ENCODE measurements at places on chromosomes 13 and 19.
A peak's percentile ranks its signal among the peaks of the same experiment; 100 is the strongest.

- no peak for DNase-seq
Observed at GRCh38 chr13:44021422-44021821, 141.7 kb downstream of the LACC1 start.

DNA sequence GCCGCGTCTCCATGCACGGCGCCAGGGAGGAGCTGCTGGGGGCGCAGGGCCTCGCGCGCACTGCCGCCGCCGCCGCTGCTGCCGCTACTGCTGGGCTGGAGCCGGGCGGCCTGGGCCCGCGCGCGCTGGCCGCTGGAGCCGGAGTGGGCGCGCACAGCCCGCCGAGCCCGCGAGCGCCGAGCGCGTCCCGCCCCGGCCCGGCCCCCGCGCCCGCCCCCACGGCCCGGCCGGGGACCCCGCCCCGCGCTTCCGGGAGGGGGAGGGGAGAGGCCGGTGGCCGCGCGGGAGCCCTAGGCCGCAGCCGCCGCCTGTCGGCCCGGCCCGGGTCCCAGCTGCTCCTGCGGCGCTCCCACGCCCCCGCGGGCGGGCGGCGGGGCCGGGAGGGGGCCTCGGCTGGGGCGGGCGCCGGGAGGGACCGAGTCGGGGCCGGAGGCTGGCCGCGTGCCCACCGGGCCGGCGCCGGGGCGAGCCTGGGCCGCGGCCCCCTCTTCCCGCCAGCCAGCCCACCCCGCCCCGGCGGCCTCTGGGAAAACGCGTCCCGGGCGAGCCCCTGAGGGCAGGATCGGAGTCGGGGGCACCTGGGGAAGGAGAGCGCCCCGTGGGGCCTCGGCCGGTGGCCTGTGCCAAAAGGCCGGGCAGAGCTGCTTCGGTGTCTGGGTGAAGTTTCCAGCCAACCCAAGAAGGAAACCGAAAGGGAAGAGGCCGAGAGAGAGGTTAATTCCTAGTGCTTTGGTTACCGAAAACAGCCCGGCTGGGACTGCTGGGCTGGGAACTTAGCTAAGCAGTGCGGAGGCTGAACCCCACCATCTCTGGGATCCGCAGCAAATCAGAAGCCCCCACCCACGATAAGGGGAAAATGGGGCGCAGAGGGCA lies at the start of gene STK24:
TSS of gene STK24 (minus strand) at position 145 of the 873 bp plus-strand sequence. CDS start 321 bp downstream, outside the sequence.
- peak; percentile 84 for DNase-seq

- no peak for DNase-seq
Observed at GRCh38 chr13:113859311-113860050, 4.4 kb downstream of the GAS6 start.

GRCh38 chr13:38013676-38014075 lies 144.1 kb upstream of the TRPC4 start:
- DNase-seq: no peak

GRCh38 chr19:801030-801860 lies 4.0 kb downstream of the PTBP1 start:
- DNase-seq: peak; percentile 49

GRCh38 chr13:113897161-113897560 lies 33.3 kb upstream of the GAS6 start:
- DNase-seq: peak; percentile 83

GRCh38 chr19:28314756-28315155 lies 898.2 kb downstream of the UQCRFS1 start:
- DNase-seq: peak; percentile 67

GRCh38 chr19:5547881-5548280 lies 19.9 kb downstream of the TINCR start:
- DNase-seq: no peak

Measured in fibroblast of lung (primary cell).